ENCODE measurements at places on chromosomes 3 and 15.
A peak's percentile ranks its signal among the peaks of the same experiment; 100 is the strongest.

GRCh38 chr15:39788108-39788507 is 5.5 kb upstream of the FSIP1 start:
- no peaks in the 10 kb centered on the region for H3K36me3 ChIP-seq
- no peaks in the 10 kb centered on the region for H3K27me3 ChIP-seq
- no peak for DNase-seq
- H3K4me1 ChIP-seq = peaks cover 69% of the 10 kb centered on the region
- H3K4me3 ChIP-seq = no peak overlapping the region

- H3K27me3 ChIP-seq = no peaks in the 10 kb centered on the region
- no peak overlapping the region for H3K4me3 ChIP-seq
- H3K36me3 ChIP-seq = no peaks in the 10 kb centered on the region
- peaks cover 12% of the 10 kb centered on the region for H3K4me1 ChIP-seq
These were observed 39.5 kb upstream of the FMN1 start for GRCh38 chr15:33234020-33234461.

GRCh38 chr3:157051591-157051990 is 108.4 kb downstream of the CCNL1 start:
- no peak for DNase-seq
- H3K36me3 ChIP-seq = no peaks in the 10 kb centered on the region
- no peak overlapping the region for H3K4me3 ChIP-seq
- H3K27me3 ChIP-seq = no peaks in the 10 kb centered on the region
- no peak overlapping the region for H3K27ac ChIP-seq

DNA sequence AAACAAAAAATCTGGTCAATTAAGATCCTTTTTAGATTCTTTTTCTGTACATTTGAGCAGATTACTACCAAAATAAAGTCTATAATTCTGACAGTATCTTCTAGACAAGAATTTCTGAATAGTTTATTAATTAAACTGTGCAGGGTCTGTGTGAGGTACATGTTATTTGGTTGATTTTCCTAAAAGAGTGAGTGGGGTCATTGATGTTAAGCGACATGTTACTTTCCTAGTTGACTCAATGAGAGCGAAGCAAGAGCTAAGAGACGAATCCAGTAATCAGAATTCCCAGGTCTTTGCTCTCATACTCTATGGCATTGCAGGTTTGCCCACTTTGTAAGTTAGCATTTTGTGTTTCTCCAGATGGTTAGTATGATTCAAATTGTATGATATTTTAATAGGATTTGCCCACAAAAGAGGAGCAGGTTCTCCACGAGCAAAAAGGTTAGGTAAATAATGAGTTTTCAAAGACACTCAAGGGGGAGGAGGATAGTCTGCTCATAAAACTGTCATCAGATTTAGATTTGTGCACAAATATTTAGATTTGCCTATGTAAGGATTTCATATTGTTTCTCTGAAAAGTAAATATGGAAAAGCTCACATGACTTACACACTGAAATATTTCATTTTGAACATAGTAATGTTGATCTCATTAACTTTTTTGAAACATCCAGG is 217.2 kb upstream of the CGNL1 start:
- H3K4me1 ChIP-seq = peaks cover 28% of the 10 kb centered on the region
- no peaks in the 10 kb centered on the region for H3K36me3 ChIP-seq
- no peaks in the 10 kb centered on the region for H3K27me3 ChIP-seq
- H3K27ac ChIP-seq = peak overlapping the region; percentile 12
- H3K4me3 ChIP-seq = no peak overlapping the region

DNA sequence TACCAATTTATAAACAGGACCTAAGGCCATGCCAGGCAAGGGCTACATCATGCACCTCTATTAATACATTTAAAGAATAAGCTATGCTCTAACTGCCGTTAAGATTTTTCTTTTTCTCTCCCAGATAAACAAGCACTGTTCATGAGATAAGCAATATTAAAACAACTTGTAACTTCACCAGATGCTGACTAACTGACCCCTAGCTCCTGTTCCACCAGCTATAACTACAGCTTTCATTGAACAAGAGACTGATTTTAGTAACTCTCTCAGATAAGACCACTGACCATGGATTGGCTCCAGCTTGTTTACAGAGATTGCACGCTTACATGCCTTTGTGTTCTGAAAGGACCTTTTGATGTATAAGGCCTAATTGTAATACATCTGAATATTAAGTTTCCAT is 540.7 kb upstream of the NECTIN3 start:
- peaks cover 39% of the 10 kb centered on the region for H3K4me1 ChIP-seq
- no peak overlapping the region for H3K4me3 ChIP-seq
- no peak overlapping the region for H3K27ac ChIP-seq
- H3K36me3 ChIP-seq = peaks cover 14% of the 10 kb centered on the region

GRCh38 chr3:182464513-182465145 is 328.7 kb upstream of the ATP11B start:
- H3K4me1 ChIP-seq = no peaks in the 10 kb centered on the region
- H3K36me3 ChIP-seq = no peaks in the 10 kb centered on the region
- no peaks in the 10 kb centered on the region for H3K27me3 ChIP-seq
- no peak overlapping the region for H3K4me3 ChIP-seq

GRCh38 chr3:115741650-115742049 is 118.3 kb downstream of the GAP43 start:
- peaks cover 38% of the 10 kb centered on the region for H3K36me3 ChIP-seq
- H3K4me3 ChIP-seq = no peak overlapping the region
- H3K27me3 ChIP-seq = peaks cover 2% of the 10 kb centered on the region
- DNase-seq = no peak
- H3K27ac ChIP-seq = no peak overlapping the region

DNA sequence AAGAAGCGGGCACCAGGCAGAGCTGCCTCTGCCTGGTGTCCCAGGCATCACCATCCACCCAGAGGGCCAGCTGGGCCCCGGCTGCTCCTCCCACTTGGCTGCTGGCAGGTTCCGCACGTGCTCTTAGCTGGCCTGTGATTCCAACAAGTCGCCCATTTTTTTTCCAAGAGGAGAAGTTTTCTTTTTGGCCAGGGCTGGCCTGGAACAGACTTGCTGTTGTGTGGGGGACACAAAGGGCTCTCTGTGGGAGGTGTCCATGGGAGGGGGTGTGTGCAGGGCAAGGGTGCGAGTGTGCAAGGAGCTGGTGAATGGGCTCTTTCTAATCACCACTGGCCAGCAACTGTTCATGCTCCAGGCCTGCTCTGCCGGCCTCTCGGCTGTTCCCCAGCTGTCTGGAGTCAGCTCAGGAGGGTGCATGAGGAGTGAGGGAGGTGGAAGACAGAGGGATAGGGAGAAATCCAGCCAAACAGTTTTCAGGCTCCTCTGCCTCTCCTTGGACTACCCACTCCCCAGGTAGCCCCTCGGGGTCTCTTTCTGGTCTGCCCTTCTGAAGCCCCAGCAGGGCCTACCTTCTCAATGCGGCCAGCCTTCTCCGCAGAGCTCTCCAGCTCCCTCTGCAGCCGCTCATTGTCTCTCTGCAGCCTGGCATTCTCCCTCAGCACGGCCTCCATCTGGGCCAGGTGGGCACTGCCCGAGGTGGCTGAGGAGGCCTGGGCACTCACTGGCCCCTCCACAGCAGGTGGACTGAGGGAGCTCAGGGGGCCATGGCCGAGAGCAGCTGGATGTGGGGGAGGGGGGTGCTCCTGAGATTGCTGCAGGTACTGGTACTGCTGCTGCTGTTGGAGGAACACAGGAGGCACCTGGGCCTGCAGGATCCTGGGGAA is 7.1 kb downstream of the AMOTL2 start:
- H3K4me1 ChIP-seq = peaks cover 68% of the 10 kb centered on the region
- H3K36me3 ChIP-seq = peaks cover 74% of the 10 kb centered on the region
- no peak for DNase-seq

GRCh38 chr3:99134986-99135385 is 233.5 kb upstream of the DCBLD2 start:
- peaks cover 8% of the 10 kb centered on the region for H3K36me3 ChIP-seq
- no peak for DNase-seq
- H3K4me1 ChIP-seq = no peaks in the 10 kb centered on the region
- no peak overlapping the region for H3K27ac ChIP-seq
- no peaks in the 10 kb centered on the region for H3K27me3 ChIP-seq

- no peak overlapping the region for H3K27ac ChIP-seq
- DNase-seq = no peak
- no peak overlapping the region for H3K4me3 ChIP-seq
- peaks cover 3% of the 10 kb centered on the region for H3K36me3 ChIP-seq
- H3K27me3 ChIP-seq = peaks cover 3% of the 10 kb centered on the region
These were observed 36.5 kb downstream of the CORO2B start for GRCh38 chr15:68615301-68615700.

- 0 out of 2 replicates have a peak, but pooled peaks cover 3% of the 10 kb centered on the region for H3K36me3 ChIP-seq
- peak overlapping the region; percentile 61 for H3K27ac ChIP-seq
- DNase-seq = peak; percentile 51
- no peak overlapping the region for H3K4me3 ChIP-seq
- no peaks in the 10 kb centered on the region for H3K27me3 ChIP-seq
These were observed 12.5 kb downstream of the P2RY14 start for GRCh38 chr3:151265866-151266265.

- H3K27me3 ChIP-seq = no peaks in the 10 kb centered on the region
- no peaks in the 10 kb centered on the region for H3K36me3 ChIP-seq
- H3K27ac ChIP-seq = no peak overlapping the region
- H3K4me3 ChIP-seq = no peak overlapping the region
- no peak for DNase-seq
These were observed 283.5 kb upstream of the ROPN1 start for GRCh38 chr3:124275412-124275811.

DNA sequence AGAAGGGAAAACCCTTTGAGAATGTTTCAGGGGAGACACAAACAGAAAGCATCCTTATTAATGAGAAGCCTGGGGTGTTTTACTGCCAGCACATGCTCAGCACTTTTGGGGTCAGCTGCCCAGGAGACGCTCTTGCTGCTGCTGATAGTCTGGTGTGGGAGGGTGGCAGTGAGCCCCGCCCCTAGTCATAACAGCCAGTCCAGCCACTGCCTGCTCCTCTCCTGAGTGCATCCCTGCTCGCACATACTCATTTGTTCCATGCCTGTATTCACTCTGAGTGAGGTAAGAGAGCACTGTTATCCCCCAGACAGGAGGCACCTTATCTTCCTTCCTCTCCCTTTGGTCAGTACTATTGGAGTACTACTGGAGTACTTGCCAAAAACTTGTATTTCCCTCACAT is 101.3 kb downstream of the ETFA start:
- DNase-seq = no peak
- H3K27ac ChIP-seq = no peak overlapping the region
- H3K27me3 ChIP-seq = no peaks in the 10 kb centered on the region
- no peaks in the 10 kb centered on the region for H3K36me3 ChIP-seq
- peaks cover 6% of the 10 kb centered on the region for H3K4me1 ChIP-seq
- no peak overlapping the region for H3K4me3 ChIP-seq

DNA sequence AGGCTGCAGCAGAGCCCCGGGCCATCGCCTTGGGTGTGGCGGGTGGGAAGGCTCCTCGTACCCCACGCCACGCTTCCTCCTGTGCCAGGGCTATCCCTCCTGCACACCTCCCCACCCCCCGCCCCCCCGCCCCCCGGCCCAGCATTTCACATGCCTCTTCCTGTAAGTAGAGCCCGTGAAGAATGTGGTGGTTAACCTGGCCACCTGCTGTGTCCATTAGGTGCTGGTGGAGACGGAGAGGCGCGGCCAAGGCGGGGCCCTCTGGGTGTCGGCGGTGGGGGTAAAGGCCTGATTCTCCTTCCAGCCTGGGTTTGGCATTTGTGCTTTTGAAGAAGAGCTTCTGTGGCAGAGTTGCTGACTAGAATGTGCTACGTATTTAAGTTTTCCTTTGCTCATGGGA is 127.8 kb downstream of the CHDH start:
- H3K27me3 ChIP-seq = no peaks in the 10 kb centered on the region
- no peak overlapping the region for H3K27ac ChIP-seq
- peaks cover 12% of the 10 kb centered on the region for H3K4me1 ChIP-seq
- no peak overlapping the region for H3K4me3 ChIP-seq

- peaks cover 5% of the 10 kb centered on the region for H3K36me3 ChIP-seq
- peaks cover 26% of the 10 kb centered on the region for H3K4me1 ChIP-seq
- DNase-seq = no peak
- H3K27ac ChIP-seq = no peak overlapping the region
These were observed 70.8 kb downstream of the SCN11A start for GRCh38 chr3:38980938-38981337.

DNA sequence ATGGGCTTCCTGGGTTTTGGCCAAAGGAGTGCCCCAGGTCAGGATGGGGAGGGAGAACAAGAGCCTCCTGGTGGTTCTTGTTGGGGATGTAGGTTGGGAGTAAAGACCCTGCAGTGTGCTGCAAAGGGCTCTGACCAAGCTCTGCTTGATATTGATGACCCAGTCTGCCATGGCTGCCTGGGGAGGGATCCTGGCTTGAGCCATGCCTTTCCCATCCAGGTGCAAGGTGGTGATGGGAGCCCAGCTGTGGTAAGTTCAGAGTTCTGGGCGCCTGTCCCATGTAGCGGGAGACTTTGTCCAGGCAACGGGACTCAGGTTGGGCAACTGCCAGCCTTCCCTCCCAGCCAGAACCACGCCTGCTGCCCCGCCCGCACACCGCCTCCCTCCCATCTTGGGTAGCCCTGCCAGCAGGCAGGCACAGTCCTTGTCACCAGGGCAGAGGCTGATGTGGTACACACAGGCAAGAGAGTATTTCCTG is 2.6 kb downstream of the GNAI2 start:
- H3K36me3 ChIP-seq = no peaks in the 10 kb centered on the region
- peak overlapping the region; percentile 97 for H3K4me3 ChIP-seq
- peaks cover 70% of the 10 kb centered on the region for H3K4me1 ChIP-seq
- no peak for DNase-seq

DNA sequence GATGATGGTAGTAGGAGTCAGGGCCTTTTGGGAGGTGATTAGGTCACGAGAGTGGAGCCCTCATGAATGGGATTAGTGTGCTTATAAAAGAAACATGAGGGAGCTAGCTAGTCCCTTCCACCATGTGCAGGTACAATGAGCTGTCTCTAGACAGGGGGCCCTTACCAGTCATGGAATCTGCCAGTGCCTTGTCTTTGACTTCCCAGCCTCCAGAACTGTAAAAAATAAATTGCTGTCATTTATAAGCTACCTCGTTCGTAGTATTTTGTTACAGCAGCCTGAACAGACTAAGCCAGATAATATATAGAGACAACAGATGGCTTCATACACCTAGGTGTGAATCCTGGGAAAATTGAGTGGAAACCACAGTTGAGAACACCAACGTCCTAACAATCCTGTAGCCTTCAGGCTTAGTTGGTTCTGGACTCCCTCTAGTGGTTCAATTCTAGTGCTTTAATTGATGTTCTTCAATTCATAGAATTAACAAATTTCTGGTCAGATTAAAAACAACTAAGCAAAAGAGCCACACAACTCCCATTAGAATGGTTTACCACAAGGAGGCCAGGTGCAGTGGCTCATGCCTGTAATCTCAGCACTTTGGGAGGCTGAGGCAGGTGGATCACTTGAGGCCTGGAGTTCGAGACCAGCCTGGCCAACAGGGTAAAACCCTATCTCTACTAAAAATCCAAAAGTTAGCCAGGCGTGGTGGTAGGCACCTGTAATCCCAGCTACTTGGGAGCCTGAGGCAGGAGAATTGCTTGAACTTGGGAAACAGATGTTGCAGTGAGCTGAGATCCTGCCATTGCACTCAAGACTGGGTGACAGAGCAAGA is 21.3 kb upstream of the GATM start:
- H3K27ac ChIP-seq = no peak overlapping the region
- no peak overlapping the region for H3K4me3 ChIP-seq
- no peaks in the 10 kb centered on the region for H3K36me3 ChIP-seq
